ENCODE measurements at places on chromosomes 3 and 15.

GRCh38 chr3:157631478-157631877 lies 128.3 kb upstream of the VEPH1 start:
- no peak for DNase-seq

- DNase-seq, result no peak
Measured at GRCh38 chr3:127044996-127045395, 62.1 kb downstream of the PLXNA1 start.

DNA sequence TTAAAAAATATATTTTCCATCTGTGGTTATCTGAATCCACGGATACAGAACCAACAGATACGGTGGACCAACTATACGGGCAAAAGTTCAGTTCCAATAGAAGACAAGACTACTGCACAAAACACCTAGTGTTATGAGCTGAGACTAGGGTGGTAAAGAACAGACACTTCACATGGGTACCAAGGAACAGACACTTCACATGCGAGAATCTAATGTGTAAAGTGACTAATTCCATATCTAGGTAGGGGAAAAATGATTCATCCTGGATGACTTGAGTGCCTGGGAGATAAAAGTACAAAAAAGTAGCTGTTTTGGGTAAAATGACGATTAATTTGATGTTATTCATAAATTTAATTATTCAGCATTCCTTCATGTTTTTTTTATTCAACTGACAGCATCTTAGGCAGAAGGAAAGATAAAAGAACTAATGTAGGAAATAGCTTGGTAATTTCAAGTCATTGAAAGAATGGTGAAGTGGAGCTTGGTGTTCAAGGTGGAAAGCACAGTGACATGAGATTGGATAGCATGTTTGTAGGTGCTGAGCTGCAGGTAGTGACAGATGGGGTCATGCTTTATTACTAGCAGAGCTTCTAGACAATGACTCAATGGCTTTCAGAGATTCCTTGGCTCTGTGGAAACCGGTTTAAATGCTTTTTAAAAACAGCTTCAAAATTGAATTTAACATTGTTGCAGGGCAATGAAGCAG lies 5.2 kb downstream of the CD200 start:
- DNase-seq, result no peak

- DNase-seq, result no peak
Measured at GRCh38 chr15:63560741-63561448, 36.3 kb upstream of the FBXL22 start.

DNA sequence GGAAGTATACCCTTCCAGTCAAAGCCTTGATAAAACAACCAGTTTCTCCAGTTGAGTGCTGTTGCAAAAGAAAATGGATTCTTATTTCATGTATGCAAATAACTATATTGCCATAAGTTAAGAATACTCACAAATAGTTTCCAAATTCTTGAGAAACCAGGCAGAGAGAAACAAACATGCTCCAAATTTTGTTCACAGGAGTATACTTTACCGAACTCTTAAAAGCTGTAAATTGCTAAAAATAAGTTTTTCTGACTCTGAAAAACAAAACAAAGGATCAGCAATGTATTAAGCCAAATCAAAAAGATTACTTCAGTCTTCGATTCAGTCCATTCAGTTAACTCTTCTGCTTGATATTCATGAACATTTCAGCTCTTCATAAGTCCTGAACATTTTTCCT lies 646.5 kb downstream of the MCTP2 start:
- no peak for DNase-seq

- DNase-seq, result no peak
Measured at GRCh38 chr15:29569533-29570092, 252.7 kb downstream of the TJP1 start.

GRCh38 chr3:29711255-29711771 lies 430.4 kb downstream of the RBMS3 start:
- DNase-seq, result no peak

All from GM18507 (cell line).